ENCODE measurements at places on chromosomes 4 and X.

DNA sequence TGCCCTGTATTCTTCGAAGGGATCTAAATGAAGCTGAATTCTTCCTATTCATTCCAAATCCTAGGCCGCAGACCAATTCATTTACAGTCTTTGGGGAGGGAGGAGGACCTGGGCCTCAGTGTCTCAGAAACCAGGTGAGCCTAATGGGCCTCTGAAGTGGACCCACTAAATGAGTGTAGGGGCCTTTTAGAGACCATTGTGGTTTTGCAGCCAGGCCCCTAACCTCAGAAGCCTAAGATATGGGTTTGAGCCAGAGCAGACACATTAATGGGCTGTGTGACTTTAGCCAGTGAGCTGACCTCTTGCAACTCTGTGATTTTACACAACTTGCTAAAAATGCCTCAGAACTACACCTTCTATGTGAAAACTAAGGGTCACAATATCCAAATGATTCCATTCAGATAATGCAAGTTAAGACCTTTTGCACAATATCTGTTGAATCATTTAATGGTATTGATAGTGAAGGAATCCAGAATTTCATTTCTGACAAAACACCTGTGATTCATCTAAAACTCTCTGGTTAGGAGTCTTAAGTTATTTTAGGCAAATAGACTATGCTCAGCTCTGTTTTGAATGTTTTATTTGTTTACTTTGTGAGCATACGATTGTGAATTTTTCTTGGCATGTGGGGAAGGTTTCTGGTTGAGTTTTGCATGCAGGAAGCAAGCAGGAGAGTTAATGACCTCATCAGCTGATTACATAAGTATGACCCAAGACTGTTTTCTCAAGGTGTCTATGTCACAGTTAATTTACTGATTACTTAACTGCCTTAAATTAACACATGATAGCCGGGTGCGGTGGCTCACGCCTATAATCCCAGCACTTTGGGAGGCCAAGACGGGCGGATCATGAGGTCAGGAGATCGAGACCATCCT is 75.0 kb downstream of the EVC start:
- peak; percentile 73 for DNase-seq

GRCh38 chr4:52852711-52853110 is 9.4 kb upstream of the RASL11B start:
- no peak for DNase-seq

DNA sequence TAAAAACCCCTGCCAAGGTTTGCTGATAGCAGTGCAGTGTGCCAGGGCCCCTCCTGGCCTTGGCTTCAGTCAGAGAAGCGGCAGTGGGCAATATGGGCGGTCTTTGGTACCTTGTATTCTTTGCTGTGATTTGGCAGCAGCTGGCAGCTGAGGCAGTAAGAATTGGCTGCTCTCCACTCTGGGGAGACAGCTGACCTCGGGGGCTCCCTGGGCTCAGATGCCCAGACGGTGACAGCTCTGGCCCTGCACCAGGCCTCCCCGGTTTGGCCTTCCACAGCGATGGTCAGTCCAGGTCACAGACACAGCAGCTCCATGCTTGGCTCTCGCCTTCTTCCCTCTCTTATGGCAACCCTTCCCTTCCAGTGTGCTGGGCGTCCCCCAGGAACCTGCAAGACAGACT is 330.9 kb downstream of the BCOR start:
- DNase-seq, result no peak

- DNase-seq, result no peak
Observed at GRCh38 chr4:7392438-7393421, 42.0 kb downstream of the PSAPL1 start.

DNA sequence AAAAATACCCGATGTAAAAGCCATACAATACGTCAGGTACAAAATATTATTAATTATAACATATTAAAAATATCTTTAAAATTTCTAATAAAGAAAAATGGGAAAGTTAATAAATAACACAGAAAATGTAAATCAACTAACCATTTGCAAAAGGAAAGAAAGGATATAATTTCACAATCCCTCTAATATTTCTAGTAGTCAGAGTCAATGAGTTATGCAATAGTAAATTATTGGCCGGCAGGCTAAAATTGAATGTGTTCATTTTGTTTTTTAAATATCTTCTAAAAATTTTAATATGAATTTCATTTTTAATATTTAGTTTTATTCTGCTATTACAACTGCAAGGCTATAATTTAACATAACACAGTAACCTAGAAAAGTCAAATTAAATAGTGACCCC is 155.7 kb downstream of the FBXW7 start:
- no peak for DNase-seq

DNA sequence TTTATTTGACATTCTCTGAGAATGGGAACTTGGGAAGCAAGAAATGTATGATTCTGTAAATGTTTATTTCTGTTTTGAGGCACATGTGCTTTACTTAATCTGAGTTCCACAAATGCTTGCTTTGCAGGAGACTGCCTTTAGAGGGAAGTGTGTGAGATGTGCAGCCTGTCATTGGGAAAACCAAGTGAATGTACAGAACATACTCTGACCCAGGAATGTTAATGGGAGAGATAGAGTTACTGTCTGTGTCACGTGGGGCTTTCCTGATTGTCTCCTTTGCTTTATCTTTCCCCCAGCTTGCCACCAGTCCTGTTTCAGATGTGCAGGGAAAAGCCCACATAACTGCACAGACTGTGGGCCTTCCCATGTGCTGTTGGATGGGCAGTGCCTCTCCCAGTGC is 218.6 kb upstream of the ANXA3 start:
- DNase-seq, result no peak

GRCh38 chr4:103075894-103076746 is 441 bp downstream of the SLC9B2 start:
- DNase-seq, result peak; percentile 58

GRCh38 chr4:2402048-2402842 is 16.2 kb downstream of the ZFYVE28 start:
- DNase-seq, result no peak

DNA sequence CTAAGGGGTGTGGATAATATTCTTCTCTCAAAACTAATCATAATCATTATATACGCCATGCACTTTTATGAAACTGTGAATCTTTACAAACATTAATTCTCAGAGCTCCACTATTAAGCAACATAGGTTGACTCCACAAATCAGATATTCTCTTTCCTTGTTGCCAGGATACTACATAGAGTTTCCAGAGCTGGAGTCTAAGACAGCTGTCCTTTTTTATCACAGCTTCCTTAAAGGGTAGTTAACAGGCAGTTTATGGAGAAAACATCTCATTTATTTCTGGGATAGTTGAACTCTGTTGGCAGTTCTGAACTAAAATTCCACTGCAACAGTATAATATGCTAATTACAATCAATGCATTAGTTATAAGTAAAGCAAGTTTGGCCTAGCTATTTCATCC is 152.1 kb upstream of the PPP1R2C start:
- no peak for DNase-seq

DNA sequence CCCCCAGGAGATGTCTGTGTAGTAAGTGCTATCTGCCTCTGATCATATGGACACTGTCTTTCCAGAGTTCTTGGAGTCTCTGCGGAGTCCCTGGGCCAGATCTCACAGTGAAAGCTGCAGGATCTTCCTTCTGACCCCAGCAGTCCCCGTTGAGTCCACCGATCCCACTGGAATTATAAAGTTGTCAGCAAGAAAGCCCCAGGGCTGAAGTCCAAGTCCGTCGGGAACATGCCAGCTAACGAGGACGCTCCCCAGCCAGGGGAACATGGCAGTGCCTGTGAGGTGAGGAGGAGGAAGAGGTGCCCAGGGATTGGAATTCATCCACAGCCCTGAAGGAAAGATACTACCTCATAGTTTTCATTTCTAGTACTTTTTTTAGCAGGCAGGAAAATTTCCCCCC is 9.3 kb downstream of the ZNF81 start:
- DNase-seq, result no peak

GRCh38 chrX:41233988-41234387 is 100.0 kb upstream of the DDX3X start:
- DNase-seq, result no peak

GRCh38 chr4:65023883-65024670 is 614.8 kb upstream of the TECRL start:
- DNase-seq, result no peak

DNA sequence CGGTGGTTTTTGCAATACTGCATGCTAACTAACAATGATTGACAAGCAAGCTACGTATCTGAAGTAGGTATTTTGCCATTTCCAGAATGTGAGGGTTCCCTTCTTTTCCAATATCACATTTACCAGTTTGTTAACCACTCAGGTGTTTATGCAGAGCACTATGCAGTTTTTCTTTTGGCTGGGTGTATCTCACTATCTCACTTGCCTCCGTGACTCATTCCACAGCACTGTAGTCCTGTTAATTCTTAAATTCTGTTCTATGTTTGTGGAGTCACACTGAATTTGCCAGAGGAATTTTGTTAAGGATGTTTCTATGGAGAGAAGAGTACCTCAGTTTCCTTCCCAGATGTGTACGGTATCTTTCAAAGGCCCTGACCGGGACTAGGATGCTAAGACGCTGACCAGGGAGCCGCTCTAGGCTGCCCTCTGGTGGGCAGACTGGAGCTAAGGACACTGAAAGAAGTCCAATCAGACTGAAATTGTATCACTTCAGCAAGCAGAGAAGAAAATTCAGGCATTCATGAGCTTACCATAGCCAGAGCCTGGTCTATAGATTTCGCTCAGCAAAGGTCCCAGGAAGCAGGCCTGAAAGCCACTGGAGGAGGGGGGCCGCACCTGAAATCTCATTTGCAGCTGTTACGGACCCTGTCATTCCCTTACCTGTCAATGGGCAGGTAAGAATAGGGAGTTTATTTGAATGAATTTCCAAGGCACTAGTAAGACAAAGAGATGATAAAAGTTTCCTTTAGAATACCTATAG is 388.4 kb upstream of the SPOCK3 start:
- DNase-seq, result peak; percentile 37

- no peak for DNase-seq
Observed at GRCh38 chr4:175651756-175652310, 160.2 kb downstream of the GPM6A start.
